Dermis microvascular lymphatic vessel endothelial cell (primary cell): ENCODE measurements at places on chromosomes 11 and 22.

DNA sequence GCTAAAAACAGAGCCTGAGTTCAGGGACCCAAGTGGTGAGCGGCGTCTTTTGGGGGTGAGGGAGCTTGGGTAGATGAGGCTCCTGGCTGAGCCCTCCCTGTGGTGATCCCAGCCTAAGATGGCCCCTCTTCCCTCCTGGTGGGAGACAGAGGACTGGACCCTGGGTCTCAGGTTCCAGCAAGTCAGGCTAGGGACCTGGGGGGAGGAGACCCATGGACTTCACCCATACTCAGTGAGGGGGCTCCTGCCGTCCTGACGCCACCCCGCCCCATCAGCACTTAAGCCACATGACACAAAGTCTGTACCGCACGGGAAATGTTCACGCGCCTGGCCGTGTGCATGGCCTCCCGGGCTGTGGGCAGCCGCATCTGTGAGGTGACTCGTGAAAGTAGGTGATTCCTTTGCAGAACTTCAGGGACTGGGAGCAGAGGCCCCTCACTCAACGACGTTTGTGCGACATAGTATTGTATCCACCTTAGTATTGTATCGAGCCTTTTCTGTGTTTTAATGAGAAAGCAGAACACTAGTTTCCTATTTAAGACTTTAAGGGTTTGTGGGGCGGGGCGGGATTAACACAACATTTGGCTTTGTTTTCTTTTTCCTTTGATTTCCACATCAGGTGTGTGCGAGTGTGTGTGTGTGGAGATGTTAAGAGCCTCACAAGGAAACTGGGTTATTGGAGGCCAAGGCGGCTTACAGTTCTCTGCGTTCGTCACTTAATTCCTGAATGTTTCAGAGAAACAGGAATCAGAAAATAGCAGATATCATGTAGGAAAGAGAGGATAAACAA, 18.4 kb upstream of the TMEM191C start:
- DNase-seq, result no peak

- peak; percentile 68 for DNase-seq
These were observed 2.0 kb upstream of the KRTAP5-10 start for GRCh38 chr11:71563406-71563805.

DNA sequence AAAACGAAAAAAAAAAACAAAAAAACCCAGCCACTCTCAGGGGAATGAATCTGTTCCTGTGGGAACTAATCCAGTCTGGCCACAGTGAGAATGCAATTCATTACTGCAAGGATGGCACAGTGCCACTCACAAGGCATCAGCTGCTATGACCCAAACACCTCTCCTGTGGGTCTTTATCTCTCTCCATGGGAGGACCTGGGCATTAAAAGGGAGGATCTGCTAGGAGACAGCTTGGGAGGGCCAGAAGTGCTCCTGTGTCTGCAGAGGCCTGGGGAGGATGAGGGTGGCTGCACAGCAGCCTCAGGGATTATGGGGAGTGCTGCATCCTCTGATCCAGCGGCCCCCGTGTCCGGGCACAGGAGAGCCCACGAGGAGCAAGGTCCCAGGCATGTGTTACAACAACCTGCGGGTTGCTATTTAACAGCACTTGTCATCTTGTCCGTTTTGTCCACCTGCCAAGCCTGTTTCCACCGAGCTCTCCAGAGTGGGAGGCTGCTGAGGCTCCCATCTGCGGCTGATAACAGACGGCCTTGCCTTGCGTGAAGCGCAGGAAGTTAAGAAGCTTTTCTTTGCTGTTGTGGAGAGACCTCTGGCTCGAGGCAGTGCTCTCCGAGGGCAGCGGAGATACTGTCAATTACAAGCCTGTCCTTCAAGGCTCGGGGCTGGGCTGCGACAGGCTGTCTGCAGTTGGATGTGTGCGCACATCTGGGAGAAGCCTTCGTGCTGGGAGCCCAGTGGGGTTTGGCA, 97.7 kb downstream of the NXPE2 start:
- DNase-seq, result no peak

DNA sequence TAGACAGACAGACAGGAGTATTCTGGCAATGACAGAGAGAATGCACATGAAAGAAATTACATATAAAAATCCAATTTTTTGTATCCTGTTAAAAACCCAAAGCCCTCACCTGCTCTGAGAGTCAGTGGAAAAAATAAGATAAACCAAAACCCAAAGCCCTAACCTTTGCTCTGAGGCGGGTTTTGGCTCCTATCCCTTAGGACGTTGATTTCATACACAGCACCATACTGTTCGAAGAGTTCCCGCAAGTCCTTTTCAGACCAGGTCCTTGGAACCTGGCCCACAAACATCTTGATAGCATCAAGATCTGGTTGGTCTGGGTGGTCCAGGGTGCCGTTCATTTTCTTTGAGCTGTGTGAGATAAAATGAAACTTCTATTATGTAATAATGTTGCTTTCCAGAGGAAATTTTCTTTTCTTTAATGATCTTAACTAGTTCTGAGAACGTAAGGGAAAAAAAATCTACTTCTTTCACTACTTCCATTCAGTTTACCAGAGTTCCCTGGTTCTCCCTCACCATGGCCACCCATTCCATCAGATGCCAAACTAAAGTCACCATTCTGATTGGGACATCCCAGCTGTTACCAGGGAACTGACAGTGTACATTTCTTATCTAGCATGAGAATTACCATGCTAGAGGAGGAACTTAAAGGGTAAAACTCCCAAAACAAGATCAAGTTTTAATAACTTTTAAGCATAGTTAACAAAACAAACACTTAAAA, 39.9 kb upstream of the RAPSN start:
- DNase-seq, result no peak

GRCh38 chr11:73252577-73253191, 19.5 kb upstream of the P2RY6 start:
- DNase-seq, result no peak

GRCh38 chr11:5499671-5500070, 10.1 kb downstream of the UBQLN3 start:
- DNase-seq, result no peak
